ENCODE measurements at places on chromosomes 6 and 20.

DNA sequence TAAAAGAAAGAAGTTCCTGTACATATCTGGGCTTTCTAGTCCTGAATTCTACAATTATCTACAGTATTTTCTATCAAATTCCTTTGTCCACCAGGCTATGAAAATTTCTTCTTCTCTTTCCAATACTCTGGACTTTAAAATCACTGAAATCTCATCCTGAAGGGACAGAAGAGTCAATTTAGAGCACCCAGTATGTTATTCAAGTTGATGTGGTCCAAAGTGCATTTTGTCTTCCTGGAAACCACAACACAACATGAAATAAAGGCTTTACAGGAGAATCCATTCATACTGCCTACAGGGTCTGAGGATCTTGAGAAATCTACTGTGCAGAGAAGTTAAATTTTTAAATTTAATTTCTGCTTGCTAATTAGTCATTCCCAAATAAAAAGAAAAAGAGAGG, 94.9 kb upstream of the ADGRF1 start:
- no peak for DNase-seq

- DNase-seq = no peak
Observed at GRCh38 chr20:38763616-38764015, 15.4 kb downstream of the ACTR5 start.

GRCh38 chr20:63877755-63878470, 12.8 kb downstream of the TPD52L2 start:
- no peak for DNase-seq

DNA sequence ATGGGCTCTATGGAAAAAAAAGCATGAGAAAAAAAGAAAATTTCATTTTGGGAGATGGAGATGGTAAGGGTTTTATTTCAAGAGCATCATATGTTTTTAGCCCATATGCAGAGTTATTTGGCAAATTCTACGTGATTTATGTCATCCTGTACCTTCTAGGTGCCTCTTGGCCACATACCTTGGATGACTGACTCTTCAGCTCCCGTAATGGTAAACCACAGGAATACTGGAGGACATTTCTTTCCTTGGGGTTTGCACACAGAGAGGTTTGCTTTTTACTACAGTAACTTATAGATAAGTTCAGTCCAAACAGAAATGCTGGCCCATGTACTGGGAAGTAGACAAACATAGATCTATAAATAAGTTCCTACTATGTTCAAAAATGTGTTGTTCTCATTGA, 132.2 kb downstream of the SH3BGRL2 start:
- no peak for DNase-seq

DNA sequence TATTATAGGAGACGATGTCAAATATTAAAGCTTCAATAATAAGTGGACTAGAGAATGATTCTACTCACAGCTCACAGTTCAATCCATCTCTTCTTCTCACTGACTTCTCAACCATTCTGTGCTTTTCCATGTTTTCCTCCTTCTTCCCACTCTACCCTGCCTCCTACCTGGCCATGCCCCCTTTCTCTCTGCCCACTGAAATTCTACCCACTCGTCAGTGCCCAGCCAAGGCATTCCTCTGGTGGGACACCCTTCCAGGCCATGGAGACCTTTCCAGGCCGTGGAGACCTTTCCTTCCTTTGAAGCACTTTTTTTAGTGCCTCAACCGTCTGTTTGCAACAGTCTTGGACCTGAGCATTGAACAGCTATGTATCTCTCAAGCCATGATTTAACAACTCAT, 18.5 kb downstream of the BACH2 start:
- DNase-seq = no peak

DNA sequence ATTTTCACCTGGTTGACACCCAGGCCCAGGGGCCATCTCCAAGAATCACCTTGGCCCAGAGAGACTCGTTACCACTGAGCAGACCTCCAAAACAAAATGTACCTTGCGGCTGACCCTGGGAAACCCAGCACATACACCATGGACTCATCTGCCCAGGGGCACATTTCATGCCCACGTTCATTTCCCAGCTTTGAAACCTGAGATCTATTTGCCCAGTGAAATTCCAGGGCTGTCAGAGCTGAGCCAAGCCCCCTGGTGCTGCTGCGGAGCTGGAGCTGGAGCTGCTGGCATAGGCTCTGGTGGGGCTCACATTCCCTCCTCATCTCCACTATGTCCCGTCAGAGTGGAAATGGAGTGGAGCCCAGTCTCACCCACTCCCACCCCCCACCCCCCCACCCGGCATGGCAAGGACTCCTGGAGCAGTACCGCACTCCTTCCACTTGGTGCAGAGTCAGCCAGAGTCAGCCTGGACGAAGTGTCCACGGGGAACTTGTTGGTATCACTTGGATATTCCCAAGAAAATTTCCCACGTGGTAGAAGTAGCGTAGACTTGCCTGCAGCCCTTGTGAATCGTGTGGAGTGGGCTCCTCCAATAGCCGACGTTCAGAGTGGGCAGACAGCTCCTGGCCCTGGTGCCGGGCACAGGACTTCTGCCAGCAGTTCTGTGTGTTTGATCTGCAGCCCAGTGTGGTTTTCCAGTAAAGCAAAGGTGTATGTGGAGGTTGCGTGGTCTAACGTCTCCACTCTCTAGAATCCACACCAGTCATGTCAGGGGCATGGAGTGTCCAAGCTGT, 18.1 kb upstream of the OSER1 start:
- DNase-seq = no peak

DNA sequence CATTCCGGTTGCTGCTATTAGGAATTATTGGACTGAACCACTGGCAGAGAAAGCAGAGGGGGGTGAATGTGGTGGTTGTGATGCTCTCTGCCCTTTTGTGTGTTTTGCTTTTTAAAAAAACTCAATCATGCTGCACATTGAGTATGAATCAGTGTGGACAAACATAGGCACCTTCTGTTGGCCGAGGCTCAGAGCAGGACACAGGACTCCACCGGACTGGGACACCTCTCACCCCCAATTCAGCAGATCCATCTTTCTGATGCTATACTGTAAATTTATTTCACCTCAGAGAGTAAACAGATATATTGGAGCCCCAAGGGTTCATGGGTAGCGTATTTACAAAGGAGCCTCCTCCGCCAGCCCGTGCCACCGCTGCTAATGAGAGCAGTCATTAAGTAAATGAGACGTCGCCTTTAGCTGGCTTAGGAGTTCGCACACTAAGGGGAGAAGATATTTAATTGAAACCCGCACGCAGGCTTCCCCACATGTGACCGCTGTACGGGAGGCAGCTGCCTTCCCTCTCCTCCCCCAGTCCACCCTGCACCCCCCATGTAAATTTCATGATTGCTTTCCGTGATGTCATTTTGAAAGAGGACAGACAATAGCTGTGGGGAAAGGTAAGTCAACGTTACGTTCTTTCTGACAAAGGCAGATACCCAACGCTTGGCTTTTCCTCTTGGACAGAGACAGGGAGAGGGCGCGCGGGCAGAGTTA, at the start of gene MYT1:
Gene MYT1 (plus strand): TSS at position 330 of the 714 bp plus-strand sequence. CDS start 34,410 bp downstream, outside the sequence.
- DNase-seq = no peak

DNA sequence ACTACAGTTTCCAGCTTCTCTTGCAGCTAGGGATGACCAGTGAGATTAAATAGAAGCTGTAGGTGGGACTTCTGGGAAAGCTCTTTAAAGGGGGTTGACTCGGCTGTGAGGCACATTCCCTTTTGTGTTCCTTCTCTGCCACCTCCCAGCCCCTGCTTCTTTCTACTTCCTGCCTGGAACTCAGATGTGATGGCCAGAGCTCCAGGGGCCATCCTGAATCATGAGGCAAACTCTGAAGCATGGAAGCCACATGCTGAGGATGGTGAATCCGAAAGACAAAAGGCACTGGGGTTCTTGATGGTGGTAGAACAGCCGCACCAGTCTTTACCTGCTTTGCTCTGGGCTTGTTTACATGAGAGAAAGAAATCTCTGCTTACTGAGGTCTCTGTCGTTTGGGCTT, 9.1 kb downstream of the CEBPB start:
- no peak for DNase-seq

GRCh38 chr20:9392892-9393857, 121.2 kb upstream of the LAMP5 start:
- peak; percentile 15 for DNase-seq

GRCh38 chr20:49037962-49038387, 8.1 kb upstream of the CSE1L start:
- DNase-seq = peak; percentile 92

DNA sequence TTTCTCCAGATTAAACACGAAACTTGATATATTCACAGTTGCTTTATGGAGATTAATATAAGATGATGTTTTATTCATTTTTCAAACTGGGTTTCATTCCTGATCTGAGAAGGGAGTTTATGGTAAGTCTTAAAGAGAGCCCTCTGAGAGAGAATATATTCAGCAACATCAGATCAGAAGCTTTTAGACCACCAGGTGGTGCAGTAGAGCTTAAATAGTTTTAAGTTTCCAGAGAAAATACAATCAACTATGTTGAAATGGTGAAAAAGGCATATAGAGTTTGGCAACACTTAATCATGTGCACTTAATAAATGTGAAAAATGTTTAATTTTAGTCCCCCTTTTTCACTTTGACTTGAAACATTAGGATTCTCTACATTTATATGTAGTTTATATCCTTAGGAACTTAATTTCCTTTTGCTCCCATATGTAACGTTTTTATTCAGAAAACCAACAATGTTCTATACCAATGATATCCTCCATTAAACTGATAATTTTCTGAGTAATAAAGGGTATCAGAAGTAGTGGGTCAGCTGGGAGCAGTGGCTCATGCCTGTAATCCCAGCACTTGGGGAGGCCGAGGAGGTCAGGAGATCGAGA, 86.4 kb upstream of the CLDN20 start:
- no peak for DNase-seq

DNA sequence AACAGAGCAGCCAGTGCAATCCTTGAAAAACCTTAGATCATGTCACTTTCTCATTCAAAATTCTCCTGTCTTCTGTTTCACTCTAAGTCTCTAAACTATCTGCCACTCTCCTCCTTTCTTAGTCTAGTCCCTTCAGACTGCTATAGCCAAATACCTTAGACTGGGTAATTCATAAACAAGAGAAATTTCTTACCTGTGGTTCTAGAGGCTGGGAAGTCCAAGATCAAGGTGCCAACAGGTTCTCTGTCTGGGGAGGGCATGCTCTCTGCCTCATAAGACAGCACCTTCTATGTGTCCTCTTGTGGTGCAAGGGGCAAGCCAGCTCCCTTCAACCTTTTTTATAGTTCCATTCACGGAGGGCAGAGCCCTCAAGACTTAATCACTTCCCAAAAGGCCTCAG, 156.3 kb downstream of the MTFR2 start:
- no peak for DNase-seq

DNA sequence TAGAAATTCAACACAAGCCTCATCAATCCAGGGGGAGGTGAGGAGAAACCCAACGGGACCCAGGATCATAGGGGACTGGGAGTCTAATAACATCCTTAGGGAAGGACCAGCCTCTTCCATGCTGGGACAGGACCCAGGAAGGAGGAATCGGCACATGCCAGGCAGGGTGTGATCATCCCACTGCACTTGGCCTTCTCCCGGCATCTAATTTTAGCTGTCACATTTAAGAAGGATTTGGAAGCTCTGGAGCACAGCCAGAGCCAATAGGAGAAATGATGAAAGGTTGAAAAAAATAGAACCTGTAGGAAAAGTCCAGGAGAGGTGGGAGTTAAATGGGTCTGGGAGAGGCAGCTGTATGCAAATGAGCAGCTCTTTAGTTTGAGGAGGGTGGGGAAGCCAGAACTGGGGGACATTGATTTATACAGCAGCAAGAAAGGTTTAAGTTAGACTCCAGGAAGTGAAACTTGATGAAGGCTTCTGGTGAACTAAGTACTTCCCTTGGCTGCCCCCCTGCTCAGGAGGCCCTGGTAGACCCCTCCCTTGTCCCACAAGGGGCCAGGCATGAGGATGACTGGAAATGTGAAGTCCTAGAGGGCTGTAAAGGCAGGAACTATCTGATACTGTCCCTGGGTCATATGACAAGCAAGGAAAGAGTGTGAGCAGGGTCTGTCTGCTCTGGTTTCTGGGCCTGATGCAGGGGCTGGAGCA, 260.3 kb downstream of the LRFN2 start:
- no peak for DNase-seq

- no peak for DNase-seq
Observed at GRCh38 chr20:15834857-15835256, 738.4 kb downstream of the KIF16B start.

DNA sequence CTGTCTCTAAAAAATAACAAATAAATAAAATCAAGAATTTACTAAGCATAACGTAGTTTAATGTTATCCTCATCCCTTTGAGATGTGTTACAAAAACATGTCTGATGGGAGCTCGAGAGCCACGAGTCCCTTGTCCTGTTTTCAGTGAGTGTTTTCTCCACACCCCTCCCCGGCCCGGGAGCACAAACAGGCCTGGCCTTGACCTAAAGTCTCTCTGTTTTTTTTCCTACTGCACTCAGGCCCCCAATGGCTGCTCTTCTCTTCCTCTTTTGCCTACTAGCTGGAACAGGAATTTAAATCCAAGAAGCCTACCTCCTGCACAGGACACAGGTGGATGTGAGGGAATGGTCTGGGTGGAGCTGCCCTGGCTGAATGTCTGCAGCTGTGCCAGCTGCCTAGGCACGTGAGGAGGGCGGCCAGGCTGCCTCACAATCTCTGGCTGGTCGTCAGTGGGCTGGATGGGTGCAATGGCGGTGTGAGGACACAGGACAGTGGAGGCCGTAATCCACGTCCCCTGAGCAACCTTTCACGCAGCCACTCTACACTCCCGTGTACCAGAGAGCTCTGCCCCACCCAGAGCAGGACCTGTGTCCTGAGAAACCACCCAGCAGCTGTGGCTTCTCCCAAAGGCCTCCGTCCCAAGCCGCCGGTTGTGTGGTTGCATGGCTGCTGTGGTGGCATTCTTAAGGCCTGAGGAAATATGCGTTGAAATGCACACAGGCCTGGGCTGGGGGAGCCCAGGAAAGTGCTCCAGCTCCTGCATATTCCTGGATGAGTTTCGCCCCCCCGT, 117.5 kb downstream of the FAM120B start:
- no peak for DNase-seq

GRCh38 chr6:70527071-70527737, 39.5 kb upstream of the SDHAF4 start:
- no peak for DNase-seq

- no peak for DNase-seq
Observed at GRCh38 chr20:7744411-7744810, 195.8 kb downstream of the HAO1 start.

GRCh38 chr6:51778666-51779065, 308.7 kb downstream of the PKHD1 start:
- no peak for DNase-seq

GRCh38 chr20:56215115-56215514, 33.4 kb upstream of the MC3R start:
- DNase-seq = no peak

GRCh38 chr6:40931931-40932330, 107.1 kb downstream of the UNC5CL start:
- no peak for DNase-seq

DNA sequence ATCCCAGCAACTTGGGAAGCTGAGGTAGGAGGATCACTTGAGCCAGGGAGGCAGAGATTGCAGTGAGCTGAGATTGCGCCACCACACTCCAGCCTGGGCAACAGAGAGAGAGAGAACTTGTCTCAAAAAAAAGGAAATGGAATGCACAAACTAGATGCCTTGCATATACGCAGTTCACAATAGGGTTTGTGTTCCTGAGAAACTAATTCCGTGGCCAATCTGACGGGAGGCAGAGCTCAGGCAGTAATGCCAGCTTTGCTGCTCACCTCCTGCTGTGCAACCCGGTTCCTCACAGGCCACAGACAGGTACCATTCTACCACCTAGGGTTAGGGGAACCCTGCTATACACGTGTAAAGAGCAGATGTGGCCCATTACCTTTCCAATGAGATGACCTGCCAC, 1.4 kb downstream of the CDK5RAP1 start:
- no peak for DNase-seq

All from SIG-M5 (cell line).